ENCODE measurements at places on chromosomes 6 and 20. TPM values are rescaled to one million over a fixed set of nuclear protein-coding genes. Genes with fewer than 3 reads are reported as not detected.

CRISP3 gene
- not detected for total RNA-seq

FABP7 gene
- not detected for total RNA-seq

DNA sequence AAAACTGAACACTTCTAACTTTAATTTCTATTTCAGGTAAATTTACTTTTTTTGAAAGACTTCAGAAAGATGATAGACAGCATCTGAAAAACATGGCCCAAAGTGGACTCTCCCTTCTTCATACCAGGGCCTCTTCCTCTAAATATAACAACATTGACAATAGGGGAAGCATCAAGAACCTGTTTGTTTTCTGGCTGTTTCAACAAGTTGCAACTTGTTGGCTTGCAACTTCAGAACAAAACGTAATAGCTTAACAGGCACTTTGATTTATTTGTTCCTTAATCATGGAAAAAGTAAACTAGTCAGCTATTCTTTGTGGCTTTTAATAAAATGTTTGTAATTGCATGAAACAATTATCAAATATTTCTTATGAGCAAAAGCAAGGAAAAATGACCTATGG lies 34.3 kb downstream of the RGS17 start:
- no peak for DNase-seq

GRCh38 chr20:47585087-47585747 lies 83.5 kb downstream of the NCOA3 start:
- no peak for DNase-seq

- DNase-seq: no peak
Observed at GRCh38 chr20:11337361-11338130, 580.1 kb upstream of the BTBD3 start.

- DNase-seq: no peak
Observed at GRCh38 chr6:167882244-167882643, 55.5 kb downstream of the AFDN start.

DNA sequence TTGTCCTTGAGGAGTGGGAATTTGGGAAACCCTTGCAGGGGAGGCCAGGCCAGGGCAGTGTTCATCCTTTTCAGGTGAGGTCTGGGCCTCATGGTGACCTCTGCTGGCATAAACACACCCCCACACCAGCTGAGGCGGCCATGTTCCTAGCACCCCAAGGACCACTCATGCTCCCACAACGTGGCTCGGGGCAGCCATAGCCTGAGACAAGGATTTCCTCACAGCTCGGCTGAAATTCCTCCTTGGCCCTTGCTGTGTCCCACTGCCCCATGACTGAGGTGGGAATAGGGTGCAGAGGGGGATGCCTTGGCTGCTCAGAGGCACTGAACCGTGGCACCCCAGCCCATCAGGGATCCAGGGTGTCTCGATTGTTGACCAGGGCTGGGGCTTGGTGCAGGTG lies 27.3 kb upstream of the SPDEF start:
- peak; percentile 47 for DNase-seq

PSORS1C2 gene
- total RNA-seq: not detected

DNA sequence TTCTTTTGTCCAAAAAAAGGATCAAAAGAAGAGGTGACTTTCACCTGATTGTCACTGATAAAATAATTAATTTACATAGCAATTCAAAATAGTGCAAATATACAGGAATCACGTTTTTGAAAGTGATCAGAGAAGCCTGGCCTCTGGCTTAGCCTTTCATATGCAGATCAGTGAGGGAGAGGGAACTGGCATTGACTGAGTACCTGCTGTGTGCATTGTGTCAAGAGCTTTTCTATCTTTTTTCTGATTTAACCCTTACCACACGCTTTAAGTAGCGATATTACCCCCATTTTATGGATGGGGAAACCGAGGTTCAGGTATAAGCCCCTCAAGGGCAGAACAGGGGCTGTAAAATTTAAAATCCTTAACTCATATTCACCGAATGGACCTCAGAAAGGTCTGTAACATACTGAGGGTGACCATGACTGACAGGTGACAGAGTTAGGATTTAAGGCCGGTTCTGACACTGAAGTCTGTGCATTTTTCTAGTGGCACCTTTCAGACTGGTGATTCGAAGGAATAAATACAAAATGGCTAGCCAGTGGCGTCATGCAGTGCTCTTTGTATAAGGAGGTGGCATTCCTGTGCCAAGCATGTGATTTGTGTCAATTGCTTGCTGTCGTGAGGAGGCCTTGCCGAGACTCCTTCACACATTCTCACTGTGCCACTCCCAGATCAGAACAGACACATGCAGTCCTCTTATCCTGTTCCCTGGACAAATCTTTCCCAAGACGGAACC lies 310.2 kb downstream of the TSHZ2 start:
- DNase-seq: no peak

DNA sequence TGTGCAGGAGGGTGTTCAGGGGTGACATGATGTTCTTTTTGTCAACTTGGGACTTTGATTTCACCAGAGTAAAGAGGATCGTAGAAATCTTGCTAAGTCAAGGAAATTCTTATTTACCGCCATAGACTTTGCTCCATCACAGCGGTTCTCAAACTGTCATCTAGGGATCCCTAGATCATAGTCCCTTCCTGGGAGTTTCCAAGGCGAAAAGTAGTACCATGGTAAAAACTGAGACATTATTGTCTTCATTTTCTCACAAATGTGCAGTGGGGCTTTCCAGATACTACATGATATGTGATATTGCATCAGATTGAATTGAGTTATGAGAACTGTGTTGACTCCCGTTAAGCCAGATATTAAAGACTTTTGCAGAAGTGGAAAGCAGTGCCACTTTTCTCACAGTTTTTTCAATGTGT lies 79.7 kb downstream of the JARID2 start:
- DNase-seq: no peak

DNA sequence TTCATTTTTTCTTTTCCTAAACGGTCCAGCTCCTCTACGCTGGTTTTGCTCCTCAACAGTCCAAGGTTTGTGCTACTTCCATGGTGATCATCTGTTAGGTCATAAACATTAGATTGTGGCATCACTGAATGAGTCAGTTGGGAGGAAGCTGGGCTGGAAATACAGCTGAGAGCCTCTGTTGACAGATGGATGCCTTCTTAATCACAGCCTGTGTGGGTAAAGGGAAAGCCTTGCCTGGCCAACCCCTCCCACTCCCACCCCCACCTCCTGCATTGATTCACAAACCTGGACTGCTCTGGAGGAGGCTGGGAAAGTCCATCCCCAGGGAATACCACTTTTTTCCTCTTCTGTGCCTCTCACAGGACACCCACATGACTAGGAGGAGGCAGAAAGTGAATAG lies 180.6 kb upstream of the CCN2 start:
- DNase-seq: no peak

BTNL2 gene
- total RNA-seq: not detected

KCNK16 gene
- total RNA-seq: not detected

- no peak for DNase-seq
Observed at GRCh38 chr20:3358676-3359340, 48.7 kb downstream of the DNAAF9 start.

DNA sequence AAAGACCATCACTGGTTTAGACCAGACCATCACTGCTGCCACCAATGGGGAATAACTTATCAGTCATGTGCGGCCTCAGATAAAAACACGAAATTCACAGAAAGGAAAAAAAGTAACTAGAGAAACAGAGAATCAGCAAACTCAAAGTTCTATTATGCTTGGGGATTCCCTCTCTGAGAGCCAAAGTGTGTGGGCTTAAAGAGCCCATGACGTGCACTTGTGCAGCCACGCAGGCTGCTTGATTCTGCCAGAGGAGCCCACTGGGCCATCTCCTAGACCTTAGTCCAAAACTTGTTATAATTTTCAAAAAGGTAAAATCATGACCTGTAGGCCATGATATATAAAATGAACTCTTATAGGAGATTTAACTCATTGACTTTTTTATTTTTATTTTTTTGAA lies 15.2 kb downstream of the RAB44 start:
- DNase-seq: no peak

RPN2 gene
- total RNA-seq: 103 TPM

GRCh38 chr20:38260378-38261053 lies at the start of gene KIAA1755:
Gene KIAA1755, minus strand, starts transcription at chr20:38260735. Its CDS starts 235 bp downstream, at chr20:38260500.
- no peak for DNase-seq

CCDC170 gene
- not detected for total RNA-seq

GRCh38 chr6:34370361-34370760 lies 22.1 kb downstream of the NUDT3 start:
- no peak for DNase-seq

DCBLD1 gene
- 1.2 TPM for total RNA-seq

GRCh38 chr6:43302126-43302525 lies 4.1 kb downstream of the SLC22A7 start:
- no peak for DNase-seq

- DNase-seq: no peak
Observed at GRCh38 chr6:56328728-56329090, 81.3 kb upstream of the COL21A1 start.

DIDO1 gene
- 43.7 TPM for total RNA-seq

GNRH2 gene
- 8.0 TPM for total RNA-seq

PPIL6 gene
- not detected for total RNA-seq

DNA sequence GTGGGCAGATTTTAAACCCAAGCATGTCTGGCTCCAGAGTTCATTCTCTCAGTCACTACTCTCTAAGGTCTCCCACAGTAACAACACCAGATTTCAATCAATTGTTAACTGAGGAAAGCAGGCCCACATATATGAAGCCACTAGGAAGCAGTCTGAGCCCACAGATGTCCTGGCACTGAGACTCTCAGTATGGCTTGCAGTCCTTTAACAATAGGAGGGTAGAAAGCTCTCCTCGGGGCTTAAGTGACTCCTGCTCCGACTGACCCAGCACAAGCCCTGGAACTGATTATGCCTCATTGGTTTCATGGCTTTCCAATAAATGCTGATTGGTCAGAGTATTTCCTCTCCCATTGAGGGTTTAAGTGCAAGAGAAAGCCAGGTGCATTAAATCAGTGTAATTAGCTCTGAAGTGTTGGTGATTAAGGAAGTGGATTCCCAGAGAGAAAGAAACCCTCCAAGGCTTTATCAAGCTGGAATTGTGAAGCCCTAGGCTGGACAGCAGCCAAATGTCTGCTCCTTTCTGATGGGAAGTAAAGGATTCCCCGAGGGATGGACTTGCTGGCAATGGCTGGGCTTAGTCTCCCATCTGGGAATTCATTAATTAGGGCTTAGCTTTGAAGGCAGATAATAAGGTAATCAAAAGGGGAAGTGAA lies 76.6 kb upstream of the PROKR2 start:
- DNase-seq: no peak

ZFP64 gene
- total RNA-seq: 16.5 TPM

- no peak for DNase-seq
Observed at GRCh38 chr6:12882761-12883290, 166.3 kb downstream of the PHACTR1 start.

HLA-DPA1 gene
- total RNA-seq: 13.3 TPM

DNA sequence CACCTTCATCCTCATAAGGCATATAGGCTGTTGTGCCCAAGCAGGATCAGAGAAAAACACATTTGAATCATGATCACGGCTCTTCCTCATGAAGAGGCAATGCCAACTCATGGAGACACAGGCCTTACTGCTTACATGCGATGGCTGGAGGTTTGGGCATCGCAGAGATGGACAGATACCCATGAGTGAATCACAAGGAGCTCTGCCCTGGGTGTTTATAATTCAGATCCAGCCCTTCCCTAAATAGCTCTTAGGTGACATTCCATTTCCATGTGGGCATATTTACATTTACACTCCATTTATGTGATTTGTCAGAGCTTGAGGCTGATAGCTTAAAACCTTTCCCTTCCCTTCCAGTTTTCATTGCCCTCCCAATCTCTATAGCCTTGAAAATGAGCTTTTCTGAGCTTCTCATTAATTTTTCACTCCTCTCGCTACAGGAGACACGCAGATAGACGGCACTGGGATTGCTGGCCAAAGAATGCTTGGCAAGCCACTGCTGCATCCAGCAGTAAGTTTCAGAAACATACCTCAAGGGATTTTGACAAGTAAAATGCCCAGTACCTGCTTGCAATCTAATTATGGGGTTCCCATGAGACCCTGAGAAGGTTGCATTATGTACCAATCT lies 249.1 kb downstream of the TBC1D7 start:
- DNase-seq: no peak

NRSN1 gene
- not detected for total RNA-seq

DNA sequence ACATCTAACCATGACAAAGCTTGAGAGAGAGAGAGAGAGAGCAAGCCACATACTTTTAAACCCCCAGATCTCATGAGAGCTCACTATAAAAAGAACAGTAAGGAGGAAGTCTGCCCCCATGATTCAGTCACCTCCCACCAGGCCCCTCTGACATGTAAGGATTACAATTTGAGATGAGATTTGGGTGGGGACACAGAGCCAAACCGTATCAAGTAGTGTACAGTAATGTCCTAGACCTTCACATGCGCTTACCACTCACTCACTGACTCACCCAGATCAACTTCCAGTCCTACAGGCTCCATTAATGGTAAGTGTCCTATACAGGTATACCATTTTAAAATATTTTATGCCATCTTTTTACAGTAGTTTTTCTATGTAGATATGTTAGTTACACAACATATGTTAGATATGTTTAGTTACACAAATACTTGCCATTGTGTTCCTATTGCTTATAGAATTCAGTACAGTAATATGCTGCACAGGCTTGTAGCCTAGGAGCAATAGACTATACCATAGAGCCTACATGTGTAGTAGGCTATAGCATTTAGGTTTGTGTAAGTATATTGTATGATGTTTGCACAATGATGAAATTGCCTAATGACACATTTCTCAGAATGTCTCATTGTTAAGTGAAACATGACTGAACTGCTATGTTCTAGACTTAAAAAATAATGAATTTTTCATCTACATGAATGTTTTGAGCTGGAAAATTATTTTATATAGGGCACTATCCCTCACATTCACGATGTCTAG lies 11.7 kb downstream of the TSPYL1 start:
- no peak for DNase-seq

SLC24A3 gene
- not detected for total RNA-seq

DNA sequence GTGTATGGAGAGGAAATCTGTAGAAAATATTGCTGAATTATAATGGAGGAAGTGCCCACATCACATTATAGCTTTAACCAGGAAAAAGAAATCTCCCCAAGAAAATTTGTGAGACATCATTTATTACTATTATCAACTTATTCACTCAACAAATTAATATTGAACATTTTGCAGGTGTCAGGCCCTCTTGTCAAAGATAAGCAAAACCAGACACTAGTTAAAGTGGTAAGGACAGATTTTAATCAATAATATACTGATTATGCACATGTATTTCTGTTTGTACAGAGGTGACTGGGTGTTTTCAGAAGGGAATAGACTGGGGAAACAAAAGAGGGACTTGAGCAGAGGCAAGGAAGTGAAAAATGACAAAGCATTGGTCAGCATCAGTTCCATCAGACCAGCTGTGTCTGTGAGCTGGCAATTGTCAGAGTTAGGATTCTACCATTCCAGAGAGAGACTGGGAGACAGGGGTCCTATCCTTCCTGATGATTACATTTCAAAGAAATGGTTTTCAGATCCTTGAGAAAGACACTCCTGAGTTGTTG lies 519.2 kb downstream of the UTRN start:
- DNase-seq: no peak

- DNase-seq: no peak
Observed at GRCh38 chr6:139940741-139941729, 566.6 kb upstream of the CITED2 start.

CNR1 gene
- not detected for total RNA-seq

DNA sequence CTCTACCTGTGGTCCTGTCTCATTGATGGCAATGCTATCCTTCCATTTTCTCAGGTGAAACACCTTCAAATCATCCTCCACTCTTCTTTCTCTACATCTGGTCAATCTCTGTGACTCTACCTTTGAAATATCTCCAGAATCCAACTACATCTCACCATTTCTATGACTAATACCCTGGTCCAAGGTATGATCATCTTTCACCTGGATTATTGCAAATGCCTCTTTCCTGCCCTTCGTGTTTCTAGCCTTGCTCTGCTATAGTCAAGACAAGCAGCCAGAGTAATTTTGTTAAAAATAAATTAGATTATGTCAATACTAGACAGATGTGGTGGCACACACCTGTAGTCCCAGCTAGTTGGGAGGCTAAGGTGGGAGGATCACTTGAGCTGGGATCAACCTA lies 17.8 kb upstream of the BLCAP start:
- no peak for DNase-seq
